ENCODE measurements at places on chromosomes 7 and 10.

- DNase-seq: no peak
Measured at GRCh38 chr10:110416776-110417711, 80.7 kb upstream of the DUSP5 start.

DNA sequence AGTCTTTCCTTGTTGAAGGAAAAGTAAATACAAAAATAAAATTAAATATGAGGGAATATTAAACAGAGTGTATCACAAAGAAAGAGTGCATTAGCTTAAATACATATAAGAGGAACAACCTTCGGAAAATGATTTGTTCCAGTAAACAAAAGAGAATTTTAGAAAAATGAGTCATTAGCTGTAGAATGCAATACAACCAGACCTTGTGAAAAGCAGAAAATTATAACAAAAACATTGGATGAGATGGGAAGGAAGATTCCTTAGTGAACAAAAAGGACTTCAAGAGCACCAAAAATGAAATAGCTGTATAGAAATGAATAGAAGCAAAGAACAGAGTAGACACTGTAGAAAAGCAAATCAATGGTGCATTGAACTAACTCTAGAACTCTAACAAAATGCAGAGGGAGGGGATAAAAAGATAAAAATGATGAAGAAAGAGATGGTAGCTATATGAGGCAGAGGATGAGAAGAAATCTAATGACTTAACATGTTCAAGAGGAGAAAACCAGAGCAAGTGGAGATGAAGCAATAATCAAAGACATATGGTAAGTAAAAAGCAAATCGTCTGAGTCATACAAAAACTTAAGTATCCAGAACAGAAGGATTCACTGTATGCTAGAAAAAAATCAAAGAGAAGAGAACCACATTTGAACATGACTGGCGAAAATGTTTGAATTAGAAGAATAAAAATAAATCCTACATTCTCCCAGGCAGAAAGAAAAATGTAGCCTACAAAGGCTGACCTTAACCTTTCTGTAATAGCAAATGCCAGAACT lies 190.5 kb downstream of the TMEM26 start:
- no peak for DNase-seq

GRCh38 chr7:129698516-129699418 lies 87.2 kb downstream of the NRF1 start:
- no peak for DNase-seq

DNA sequence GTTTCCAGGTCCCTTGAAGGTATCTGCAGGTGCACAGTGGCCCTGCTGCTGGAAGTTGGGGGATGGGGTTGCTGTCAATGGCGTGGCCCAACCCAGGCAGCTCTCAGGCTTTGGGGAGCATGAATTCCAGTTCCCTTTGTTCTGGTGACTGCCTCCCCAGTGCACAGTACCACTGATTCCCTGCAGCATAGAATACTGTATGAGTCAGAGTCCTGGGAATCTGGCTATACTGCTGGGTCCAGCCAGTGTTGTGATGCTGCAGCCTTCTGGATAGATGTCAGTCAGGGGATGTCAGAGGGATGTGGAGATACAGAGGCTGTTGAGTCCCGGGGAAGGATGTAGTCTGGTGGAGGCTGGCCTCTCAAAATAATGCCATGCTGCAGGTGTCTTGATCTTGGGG lies 99.3 kb downstream of the LANCL2 start:
- no peak for DNase-seq

DNA sequence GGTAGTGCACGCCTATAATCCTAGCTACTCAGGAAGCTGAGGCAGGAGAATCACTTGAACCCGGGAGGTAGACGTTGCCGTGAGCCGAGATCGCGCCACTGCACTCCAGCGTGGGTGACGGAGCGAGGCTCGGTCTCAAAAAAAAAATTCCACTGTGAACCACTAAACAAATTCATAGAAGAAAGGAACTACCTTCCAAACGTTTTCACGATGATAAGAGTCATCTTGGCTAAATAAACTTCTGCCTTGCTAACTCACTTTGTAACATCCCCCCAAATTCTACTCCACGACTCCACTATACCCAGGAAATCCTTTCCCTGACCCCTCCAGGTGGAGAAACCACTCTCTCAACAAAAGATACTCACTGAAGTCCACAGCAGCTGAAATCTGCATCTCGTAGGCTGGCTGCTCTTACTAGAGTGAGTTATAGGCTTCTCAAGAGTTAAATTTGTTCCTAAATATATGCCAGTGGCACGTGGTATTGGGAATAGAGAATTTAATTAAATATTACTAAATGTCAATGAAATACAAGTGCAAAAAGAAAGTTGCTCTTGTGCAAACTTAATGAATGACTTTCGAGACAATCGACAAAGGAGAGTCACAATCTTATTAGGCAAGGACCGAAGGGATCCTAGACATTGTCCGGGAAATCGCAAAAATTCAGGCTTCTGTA lies 1.6 kb upstream of the GTF2I start:
- DNase-seq: no peak

DNA sequence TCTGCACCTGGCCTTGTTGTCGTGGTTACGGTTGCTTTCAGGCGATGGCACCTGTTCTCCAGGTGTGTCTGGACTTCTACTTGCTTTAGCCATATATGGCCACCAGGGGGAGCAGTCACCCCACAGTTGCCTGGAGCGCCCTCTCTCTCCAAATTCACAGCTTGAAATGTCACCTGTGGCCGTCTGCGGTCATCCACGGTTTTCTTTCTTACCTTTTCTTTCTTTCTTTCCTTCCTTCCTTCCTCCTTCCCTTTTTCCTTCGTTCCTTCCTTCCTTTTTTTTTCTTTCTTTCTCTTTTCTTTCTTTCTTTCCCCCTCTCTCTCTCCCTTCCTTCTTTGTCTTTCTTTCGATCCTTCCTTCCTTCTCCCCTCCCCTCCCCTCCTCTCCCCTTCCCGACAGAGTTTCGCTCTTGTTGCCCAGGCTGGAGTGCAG lies 150.5 kb upstream of the VKORC1L1 start:
- DNase-seq: peak; percentile 48

DNA sequence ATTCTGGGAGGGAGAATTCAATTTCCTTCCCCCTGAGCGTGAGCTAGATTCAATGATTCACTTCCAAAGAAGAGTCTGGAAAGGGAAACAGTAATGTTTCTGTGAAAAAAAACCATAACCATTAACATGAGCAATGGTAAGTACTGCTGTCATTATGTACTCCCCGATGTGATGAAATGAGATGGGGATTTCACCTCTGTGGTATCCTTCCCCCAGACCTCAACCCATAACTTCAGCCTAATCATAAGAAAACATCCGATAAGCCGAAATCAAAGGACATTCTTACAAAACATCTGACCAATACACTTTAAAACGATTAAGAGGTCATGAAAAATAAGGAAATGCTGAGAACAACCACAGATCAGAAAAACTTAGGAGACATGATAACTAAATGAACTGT lies 27.2 kb downstream of the EZH2 start:
- no peak for DNase-seq

GRCh38 chr7:10939237-10939910 lies 34.3 kb upstream of the PHF14 start:
- DNase-seq: no peak

DNA sequence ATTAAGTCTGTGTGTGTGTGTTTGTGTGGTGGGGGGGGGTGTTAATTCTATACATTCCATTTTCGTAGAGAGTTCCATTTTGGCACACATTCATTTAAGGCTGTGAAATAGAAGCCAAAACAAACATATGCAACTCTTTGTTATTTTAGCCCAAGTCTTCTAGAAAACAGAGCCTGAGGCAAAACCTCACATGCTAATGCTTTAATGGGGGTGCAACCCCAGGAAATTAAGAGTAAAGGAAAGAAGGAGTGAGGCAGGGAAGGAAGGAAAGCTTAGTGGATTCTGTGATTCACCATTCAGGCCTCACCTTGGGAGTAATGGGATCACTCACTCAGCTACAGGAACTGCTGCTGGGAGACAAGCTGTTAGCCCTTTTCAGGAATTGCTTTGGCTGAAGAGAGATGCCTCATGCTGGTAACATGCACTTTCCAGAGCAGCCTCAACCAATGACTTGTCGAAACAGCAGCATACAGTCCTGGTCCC lies 73.0 kb upstream of the CTTNBP2 start:
- DNase-seq: no peak

GRCh38 chr10:62096256-62096933 lies 172.2 kb downstream of the RTKN2 start:
- DNase-seq: no peak

DNA sequence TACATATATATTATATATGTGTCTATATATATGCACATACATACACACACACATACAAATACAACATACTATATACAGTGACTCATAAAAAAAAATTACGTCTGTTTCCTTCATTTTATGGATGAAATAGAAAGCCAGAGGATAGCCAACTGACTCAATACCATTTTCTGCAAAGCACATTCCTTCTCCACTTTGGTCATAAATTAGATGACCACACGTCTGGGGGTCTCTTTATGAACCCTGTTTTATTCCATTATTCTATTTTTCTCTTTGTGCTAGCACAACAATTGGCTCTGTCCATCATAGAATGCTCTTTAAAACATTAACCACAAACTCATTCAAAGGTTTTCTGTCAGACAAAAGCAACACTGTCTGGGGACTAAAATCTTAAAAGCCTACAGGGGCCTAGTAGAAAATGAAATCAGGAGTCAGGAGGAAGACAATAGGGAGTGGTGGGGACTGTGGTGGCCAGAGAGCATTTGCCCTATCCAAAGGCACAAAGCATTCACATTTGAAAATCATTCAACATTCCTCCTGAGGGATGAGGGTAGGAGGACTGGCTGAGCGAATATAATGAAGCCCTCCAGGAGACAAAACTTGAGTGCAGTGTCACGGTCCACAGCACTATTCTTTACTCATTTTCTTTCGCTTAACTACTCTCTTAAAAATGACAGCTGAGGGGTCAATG lies 4.3 kb downstream of the CUBN start:
- no peak for DNase-seq

DNA sequence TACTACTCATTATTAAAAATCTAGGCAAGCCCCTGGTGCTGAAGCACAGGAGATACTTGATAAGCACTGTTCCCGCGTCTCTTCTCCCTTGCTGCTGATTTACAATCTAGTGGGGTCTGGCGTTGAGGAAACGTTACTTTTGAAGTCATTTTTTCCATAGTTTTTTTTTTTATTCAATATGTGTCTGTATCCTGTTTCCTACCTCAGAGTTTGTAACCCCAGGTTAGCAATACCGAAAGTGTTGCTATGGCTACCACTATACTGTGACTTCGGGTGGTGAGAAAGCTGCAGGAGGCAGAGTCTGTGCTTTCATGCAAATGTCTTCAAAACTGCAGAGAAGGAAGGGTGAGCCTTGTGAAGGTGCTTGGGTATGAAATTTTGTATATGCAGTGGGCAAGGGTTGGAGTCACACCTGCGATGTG lies 458.8 kb upstream of the GHITM start:
- DNase-seq: no peak

- no peak for DNase-seq
Measured at GRCh38 chr10:33858326-33858725, 523.9 kb upstream of the NRP1 start.

DNA sequence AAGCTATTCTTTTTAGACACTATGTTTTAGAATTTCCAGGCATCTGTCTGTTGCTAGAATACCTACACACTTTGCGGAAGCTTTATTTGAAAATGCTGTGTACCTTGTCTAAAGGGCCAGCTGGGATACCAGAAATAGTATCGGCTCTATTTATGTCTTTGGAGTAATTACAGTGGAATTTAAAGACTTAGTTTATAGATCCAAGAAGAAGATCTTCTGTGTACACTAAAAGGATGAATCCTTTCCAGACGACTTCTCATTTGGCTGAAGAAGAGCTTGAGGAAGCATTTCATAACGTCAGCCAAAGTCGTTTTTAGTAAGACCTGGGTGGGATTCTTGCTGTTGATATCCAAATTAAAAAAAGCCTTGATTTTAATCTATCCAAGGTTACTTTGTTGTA lies 365.9 kb downstream of the INHBA start:
- DNase-seq: no peak

GRCh38 chr10:51005551-51005950 lies 68.7 kb upstream of the PRKG1 start:
- no peak for DNase-seq

- DNase-seq: no peak
Measured at GRCh38 chr10:49080071-49080470, 35.3 kb downstream of the VSTM4 start.

- DNase-seq: no peak
Measured at GRCh38 chr10:20094226-20094976, 278.2 kb downstream of the PLXDC2 start.

GRCh38 chr10:125584954-125585353 lies 98.0 kb downstream of the TEX36 start:
- no peak for DNase-seq

GRCh38 chr10:122477436-122477835 lies 16.1 kb downstream of the HTRA1 start:
- DNase-seq: no peak

DNA sequence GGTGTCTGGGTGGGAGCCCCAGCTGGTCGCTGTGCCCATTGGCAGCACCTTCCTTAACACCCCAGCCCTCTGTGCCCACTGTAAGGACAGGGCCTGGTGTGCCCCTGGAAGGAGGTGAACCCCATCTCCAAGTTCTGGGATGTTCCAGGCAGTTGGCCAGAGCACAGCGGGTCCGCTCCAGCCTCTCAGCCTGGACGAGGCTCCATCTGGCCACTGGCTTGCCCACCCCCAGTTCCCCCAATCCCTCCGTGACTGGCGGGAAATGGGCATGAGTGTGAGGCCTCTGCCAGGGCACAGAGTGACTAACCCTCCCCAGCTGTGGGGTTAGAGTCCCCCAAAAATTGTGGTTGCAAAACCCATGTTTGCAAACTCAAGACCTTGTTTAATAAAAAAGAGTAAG lies 15.6 kb downstream of the GRIFIN start:
- DNase-seq: no peak

GRCh38 chr7:7157887-7158271 lies 24.5 kb upstream of the C1GALT1 start:
- DNase-seq: no peak

- DNase-seq: no peak
Measured at GRCh38 chr10:88187472-88187871, 324.0 kb downstream of the PTEN start.

DNA sequence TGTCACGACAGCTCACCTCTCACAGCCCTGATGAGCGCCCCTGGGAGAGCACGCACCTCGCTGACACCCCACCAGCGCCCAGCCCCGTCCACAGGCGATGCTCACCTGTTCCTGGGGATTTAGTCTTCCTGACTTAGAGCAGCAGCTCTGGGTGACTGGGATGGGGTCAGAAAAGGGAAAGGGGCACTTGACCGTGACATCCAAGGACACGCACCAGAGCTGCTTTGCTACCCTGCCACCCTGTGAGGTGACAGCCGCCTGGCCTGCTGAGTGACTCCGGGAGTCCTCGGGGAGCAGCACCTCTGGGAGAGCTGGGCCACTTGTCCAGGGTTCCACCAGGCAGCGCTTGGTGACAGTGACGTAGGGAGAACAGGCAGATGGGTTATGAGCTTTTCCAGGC lies 148.2 kb downstream of the PRKAG2 start:
- DNase-seq: no peak

DNA sequence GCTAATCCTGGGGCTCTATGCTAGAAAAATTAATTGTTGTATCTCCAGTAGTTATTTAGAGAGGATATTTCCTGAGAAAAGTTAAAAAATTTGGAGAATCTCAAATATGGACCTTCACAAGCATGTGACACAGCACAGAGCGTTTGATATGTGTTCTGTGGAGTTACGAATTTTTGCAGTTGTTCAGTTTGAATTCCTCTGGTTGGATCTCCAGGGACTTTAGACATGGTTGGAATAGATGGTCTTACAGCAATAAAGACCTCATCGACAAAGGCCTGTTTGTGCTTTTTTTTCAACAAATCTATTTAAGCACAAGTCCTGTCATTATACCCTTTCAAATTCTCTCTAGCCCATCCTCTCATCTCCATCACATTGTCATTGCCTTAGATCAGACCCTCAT lies 138.0 kb downstream of the TES start:
- no peak for DNase-seq
